Inflammatory macrophage treated with lipopolysaccharide for 1 hour (primary cell): ENCODE measurements at places on chromosomes 5 and 9.

GRCh38 chr5:514101-514485 lies 10.2 kb downstream of the SLC9A3 start:
- DNase-seq: no peak

- no peak for DNase-seq
Measured at GRCh38 chr5:73952872-73953271, 326.9 kb downstream of the ARHGEF28 start.

GRCh38 chr5:174998131-174998730 lies 273.8 kb downstream of the MSX2 start:
- DNase-seq: no peak

- DNase-seq: no peak
Measured at GRCh38 chr5:164950927-164951326, 1445.5 kb downstream of the MAT2B start.

DNA sequence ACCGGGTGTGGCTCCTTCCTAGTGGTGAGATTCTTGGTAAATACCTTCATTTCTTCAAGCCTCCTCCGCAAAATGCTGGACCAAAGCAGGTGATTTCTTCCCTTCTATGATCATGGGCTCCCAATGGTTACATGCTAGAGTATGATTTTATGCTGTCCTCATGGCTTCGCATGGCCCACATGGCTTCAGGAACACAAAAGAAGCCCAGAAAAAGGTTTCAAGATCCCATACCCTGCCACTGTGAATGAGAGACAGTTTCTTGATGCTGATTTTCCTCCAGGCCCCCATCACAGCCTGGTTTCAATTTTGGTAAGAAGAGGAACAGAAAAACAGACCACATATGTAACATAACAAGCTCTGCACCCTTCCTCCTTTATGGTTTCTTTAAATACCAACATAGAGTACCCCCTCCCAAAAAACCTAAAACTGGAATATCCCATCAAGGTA lies 2.4 kb upstream of the RXFP3 start:
- DNase-seq: no peak

- peak; percentile 53 for DNase-seq
Measured at GRCh38 chr9:15299374-15299939, 7.6 kb downstream of the TTC39B start.

- DNase-seq: no peak
Measured at GRCh38 chr9:115520646-115521045, 402.7 kb upstream of the TNC start.

GRCh38 chr5:22835686-22836085 lies 17.5 kb downstream of the CDH12 start:
- no peak for DNase-seq

GRCh38 chr5:88727705-88728313 lies 155.2 kb downstream of the MEF2C start:
- peak; percentile 68 for DNase-seq

DNA sequence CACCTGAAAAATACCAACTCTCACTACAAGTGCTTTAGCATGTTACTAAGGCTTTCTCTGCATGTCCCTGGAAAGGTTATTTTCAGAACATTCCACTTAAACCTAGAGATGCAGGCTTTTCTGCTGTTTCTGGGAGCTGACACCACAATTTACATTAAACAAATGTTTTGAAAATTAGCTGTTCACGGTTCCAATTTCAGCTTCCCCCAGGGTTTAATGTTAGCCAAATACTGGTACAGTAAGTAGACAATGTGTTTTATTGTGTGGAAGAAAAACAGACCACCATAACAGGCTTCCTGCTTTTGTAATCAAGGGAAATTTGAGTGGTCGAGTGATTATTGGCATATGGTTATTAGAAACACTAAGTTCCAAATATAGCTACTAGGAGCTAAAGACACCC lies 32.0 kb downstream of the MACROH2A1 start:
- DNase-seq: no peak

- DNase-seq: no peak
Measured at GRCh38 chr5:644971-645370, 32.8 kb downstream of the CEP72 start.

GRCh38 chr5:58504766-58505165 lies 13.5 kb downstream of the GAPT start:
- no peak for DNase-seq

GRCh38 chr9:95449016-95449415 lies 67.8 kb downstream of the PTCH1 start:
- DNase-seq: no peak

DNA sequence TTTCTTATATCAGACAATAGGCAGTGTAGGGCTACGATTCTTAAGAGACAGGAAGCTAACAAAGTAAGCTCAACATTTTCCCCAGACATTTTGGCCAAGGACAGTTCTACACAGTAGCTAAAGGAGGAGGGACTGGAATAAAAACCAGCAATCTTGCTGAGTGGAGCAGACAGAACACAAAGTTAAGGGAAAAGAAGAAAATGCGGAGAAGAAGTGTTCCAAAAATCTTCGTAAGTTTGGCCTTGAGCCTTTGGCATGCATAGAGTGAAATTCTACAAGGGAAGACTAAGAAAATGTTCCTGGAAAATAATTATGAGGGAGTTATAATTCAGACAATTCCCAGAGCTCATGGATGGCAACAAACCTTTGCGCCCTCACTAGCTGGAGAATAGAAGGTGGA lies 748.0 kb upstream of the CTNND2 start:
- no peak for DNase-seq

GRCh38 chr5:111454776-111455175 lies 57.6 kb downstream of the STARD4 start:
- DNase-seq: no peak

GRCh38 chr9:80899208-80899607 lies 790.1 kb downstream of the TLE1 start:
- DNase-seq: no peak

GRCh38 chr5:134224888-134225779 lies 739 bp downstream of the PPP2CA start:
- peak; percentile 58 for DNase-seq

GRCh38 chr9:29730163-29730562 lies 2156.9 kb upstream of the C9orf72 start:
- no peak for DNase-seq

GRCh38 chr9:110115341-110115820 lies 92.6 kb downstream of the C9orf152 start:
- no peak for DNase-seq

GRCh38 chr5:137890845-137891244 lies 1.6 kb downstream of the PKD2L2 start:
- DNase-seq: no peak

DNA sequence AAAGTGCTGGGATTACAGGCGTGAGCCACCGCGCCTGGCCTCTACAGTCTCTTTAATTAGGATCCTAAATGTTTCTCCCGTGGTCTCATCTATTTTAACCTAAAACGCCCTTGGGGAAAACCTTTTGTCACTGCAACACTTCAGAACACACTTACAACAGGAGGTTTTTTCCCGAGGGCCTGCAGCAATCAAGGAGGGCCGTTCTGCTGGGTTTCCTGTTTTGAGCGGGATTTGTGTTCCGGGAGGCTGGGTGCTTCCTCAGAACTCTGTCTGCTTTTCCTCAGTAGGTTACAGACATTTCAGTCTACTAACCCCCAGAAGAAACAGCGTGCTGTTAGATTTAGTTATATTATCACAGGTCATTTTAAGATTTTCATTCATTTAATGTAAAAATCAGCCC lies 65.4 kb upstream of the IRX4 start:
- DNase-seq: no peak
